ENCODE measurements at places on chromosomes 5 and 9. TPM values are rescaled to one million over a fixed set of nuclear protein-coding genes. Genes with fewer than 3 reads are reported as not detected.

CFAP77 gene
- total RNA-seq = not detected

PPIC gene
- 30.3 TPM for total RNA-seq

FRMD3 gene
- 1.3 TPM for total RNA-seq

GNA14 gene
- 0.51 TPM for total RNA-seq

All from mesangial cell (primary cell).